CD4-positive, alpha-beta T cell treated with Interleukin-21 for 1 hour (primary cell): ENCODE measurements at places on chromosomes 16 and 17.

DNA sequence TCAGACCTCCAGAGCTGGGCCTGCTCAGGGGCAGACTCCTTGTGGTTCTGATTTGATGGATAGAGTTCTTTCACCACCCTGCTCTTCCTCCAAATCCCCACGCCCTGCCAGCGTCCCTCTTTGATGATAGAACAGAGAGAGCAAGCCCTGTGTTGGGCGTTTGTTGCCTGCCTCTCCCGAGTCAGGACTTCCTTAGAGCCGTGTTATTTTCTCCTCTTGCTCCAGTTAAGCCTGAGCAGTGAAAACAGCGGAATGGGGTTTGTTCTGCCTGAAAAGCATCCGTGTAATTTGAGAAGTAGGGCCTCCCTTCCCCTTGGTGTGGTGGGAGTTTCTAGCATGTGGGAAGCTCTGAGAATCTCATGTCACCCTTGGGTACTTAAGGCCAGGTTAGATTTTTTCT lies 22.1 kb downstream of the TMEM94 start:
- no peak for DNase-seq

- no peak for DNase-seq
Observed at GRCh38 chr16:77324729-77325128, 110.1 kb downstream of the ADAMTS18 start.

DNA sequence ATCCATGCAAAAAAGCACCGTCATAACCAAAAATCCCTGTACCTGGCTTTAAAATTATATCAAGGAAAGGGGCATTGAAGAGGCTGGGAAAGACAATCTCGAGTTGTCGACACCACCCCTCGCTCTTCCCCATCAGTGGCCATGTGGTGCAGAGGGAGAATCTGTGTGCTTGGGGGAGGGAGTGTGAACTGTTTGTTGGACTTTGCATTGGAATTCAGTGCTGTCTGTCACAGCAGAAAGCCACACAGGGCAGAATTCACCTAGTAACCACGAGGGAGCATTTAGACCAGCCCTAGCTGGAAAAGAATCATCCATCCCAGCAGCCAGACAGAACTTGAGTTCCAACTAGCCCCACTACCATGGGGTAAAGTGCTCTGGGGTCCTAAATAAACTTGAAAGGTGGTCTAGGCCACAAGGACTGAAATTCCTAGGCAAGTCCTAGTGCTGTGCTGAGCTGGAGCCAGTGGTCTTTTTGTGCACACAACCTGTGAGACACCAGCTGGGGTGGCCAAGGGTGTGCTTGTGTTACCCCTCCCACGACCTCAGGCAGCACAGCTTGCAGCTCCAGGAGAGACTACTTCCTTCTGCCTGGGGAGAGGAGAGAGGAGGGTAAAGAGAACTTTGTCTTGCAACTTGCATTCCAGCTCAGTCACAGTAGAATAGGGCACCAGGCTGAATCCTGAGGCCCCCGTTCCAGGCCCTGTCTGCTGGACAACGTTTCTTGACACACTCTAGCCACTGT lies 11.5 kb upstream of the CEP112 start:
- DNase-seq, result no peak

GRCh38 chr16:87207965-87208364 lies 109.2 kb downstream of the C16orf95 start:
- DNase-seq, result no peak

GRCh38 chr17:17538417-17539391 lies 42.5 kb upstream of the RASD1 start:
- DNase-seq, result no peak

DNA sequence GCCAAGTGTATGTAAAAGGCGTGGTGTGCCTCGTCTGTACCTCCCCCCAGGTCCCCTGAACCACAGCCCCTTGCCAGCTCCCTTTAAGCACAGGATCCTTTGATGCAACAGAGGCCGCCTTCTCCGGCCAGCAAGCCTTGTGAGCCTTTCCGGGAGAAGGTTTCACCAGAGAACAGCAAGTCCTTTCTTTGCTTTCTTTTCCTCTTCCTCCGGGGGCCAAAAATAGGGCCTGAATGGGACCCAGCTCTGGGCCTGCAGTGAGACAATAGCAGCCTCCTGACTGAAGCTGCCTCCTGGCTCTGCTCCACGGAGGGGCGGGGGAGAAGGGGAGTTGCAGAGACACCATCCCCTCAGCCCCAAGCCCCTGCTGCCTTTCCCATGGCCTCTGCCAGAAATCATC lies 9.0 kb downstream of the ADGRG1 start:
- DNase-seq, result no peak

- no peak for DNase-seq
Observed at GRCh38 chr16:64543441-64543840, 578.4 kb downstream of the CDH11 start.

- DNase-seq, result no peak
Observed at GRCh38 chr17:41387670-41388069, 5.6 kb upstream of the KRT34 start.

GRCh38 chr16:68469796-68470460 lies 21.6 kb upstream of the SMPD3 start:
- peak; percentile 14 for DNase-seq

- no peak for DNase-seq
Observed at GRCh38 chr17:60304502-60304901, 87.4 kb downstream of the USP32 start.

- no peak for DNase-seq
Observed at GRCh38 chr16:84692451-84693214, 7.2 kb upstream of the USP10 start.

DNA sequence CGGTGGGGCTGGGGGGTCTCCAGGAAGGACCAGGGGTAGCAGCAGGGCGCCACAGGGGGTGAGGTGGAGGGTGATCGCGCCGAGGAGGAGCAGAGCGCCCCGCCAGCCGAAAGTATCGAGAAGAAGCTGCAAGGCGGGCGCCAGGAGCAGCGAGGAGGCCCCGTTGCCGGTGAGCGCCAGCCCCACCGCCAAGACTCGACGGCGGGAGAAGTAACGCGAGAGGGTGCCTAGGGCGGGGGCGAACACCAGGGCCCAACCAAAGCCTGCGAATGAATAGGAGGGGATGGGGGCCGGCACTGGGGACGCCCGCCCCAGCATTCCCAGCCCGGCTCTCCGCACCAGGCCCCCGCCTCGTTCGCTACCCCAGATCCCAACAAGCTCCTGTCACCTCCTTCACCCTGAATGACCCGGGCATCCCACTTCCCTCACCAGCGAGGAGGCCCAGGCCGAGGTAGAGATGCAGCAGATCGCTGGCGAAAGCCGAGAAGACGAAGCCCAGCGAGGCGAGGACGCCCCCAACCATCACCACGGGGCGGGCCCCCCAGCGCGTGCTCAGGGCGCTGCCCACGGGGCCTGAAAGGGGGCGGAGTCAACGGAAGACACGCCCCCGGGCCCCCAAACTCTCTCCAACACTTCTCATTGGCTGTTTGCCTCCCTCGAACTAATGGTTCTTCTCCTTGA lies 1.3 kb downstream of the SLC16A11 start:
- peak; percentile 54 for DNase-seq

DNA sequence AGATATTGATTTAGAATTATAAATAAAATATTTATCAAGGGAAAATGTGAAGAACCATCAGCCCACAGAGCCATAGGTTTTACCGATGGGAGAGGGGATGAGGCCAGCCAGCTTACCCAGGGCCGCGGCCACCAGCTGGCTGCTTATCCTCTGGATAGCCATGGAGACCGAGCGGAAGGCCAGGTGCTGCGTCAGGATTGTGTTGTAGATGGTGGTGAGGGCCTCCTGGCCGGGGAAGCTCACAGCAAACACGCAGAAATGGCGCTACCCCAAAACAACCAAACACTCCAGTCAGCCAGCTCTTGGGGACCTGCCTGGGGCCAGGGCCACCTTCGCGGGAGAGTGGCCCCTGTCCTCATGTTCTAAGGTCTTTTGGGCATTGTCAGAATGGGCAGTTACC lies 97.8 kb downstream of the DNAH17 start:
- DNase-seq, result no peak

DNA sequence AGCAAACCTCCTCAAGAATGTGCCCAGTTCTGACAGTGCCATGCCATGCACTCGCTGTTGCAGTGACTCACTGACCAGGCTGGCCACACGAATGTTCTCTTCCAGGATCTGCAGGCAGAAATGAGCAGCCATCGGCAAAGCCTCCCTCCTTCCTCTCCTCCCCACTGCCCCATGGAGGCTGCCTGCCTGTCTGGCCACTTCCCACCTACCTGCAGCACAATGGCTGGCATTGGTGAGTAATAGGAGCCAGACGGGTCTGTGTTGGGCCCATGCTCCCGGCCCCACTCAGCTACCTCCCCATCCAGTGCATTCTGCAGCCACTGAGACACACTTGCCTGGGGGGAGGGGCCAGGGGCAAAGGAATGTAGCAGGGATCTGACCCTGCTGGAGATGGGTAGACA lies 2.8 kb upstream of the MATCAP1 start:
- no peak for DNase-seq
